ENCODE measurements at places on chromosomes 2 and 18. TPM values are rescaled to one million over a fixed set of nuclear protein-coding genes. Genes with fewer than 3 reads are reported as not detected.

WDR75 gene
- total RNA-seq, result 67.4 TPM

C1GALT1C1L gene
- total RNA-seq, result 0.31 TPM

CHAC2 gene
- total RNA-seq, result 1.5 TPM

FOXI3 gene
- not detected for total RNA-seq

ANKRD53 gene
- 1.3 TPM for total RNA-seq

UGT1A7 gene
- total RNA-seq, result not detected

PROM2 gene
- 0.88 TPM for total RNA-seq

HOXD10 gene
- not detected for total RNA-seq

L3MBTL4 gene
- total RNA-seq, result 0.18 TPM

GRCh38 chr2:230754200-230754599 lies 41.6 kb downstream of the CAB39 start:
- DNase-seq, result no peak

- DNase-seq, result no peak
These were observed 163.8 kb downstream of the RHBDD1 start for GRCh38 chr2:226999661-227000060.

DNA sequence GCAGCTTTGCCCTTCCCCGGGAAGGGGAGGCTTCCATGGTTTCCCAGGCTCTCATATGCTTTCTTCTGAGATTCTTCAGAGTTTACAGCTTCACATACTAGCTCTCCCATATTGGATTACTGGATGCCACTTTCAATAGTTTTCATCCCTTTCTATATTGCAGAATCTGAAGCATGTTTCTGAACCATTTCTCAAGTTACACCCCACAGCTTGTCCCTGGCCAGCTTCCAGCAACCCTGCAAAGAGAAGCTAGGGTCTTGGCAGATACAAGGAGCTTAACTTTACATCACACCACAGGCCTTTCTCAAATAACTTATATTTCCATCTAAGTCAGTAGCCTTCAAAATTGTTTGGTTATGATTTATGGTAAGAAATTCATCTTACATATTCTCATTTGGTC lies 39.6 kb downstream of the LHCGR start:
- no peak for DNase-seq

DNA sequence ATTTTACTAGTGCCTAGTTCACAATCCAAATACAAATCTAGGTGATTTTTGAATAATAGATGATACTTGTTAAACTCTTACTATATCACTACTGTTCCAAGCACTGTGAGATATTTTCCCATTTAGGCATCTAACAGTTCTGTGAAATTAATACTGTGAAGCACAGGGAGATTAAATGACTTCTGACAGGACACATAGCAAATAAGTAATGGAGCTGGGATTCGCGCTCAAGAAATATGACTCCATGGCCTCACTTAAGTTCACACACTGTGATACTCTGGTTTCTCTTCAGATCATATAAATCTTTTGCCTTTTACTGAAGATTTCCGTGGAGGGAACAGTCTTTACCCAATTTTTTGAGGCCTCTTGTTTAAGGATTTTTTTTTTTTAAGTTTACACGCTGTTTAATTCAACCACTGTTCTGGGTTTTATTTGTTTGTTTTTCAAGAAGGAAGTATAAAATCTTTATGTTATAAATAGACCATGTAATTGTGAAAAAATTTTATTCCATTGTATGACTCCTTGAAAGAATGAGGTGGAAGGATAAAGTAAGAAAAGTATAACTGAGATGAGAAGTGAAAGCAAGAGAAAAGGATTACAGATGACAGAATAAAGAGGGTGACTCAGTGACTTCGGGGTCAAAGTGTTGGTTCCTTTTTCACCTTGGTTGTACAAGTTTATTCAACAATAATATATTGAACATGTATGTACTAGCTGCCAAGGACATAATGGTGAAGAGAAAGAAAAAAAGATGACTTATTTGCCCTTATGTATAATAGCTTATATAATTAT lies 30.2 kb downstream of the RBM45 start:
- no peak for DNase-seq

DNA sequence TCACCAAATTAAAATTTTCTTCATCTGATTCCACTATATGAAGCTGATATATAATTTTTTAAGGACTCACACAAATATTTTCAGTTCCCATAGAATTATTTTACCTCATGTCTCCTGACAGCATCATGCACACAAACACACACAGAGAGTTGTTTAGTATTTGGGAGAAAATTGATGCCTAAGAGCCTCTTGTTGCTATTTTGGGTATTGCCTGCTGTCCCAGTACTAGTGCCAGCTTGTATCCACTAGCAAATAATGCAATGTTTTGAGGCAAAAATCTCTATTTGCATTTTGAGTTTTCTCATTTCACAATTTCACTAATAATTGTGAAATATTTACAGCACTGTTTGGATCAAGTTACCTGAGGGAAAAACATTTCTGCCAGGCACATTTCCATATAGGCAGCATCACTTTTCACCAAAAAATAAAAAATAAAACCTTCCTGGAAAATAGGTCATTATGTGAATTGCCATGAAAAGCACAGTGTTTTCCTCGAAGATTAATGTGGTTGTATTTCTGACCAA lies 328.2 kb downstream of the KCNJ3 start:
- DNase-seq, result no peak

DNA sequence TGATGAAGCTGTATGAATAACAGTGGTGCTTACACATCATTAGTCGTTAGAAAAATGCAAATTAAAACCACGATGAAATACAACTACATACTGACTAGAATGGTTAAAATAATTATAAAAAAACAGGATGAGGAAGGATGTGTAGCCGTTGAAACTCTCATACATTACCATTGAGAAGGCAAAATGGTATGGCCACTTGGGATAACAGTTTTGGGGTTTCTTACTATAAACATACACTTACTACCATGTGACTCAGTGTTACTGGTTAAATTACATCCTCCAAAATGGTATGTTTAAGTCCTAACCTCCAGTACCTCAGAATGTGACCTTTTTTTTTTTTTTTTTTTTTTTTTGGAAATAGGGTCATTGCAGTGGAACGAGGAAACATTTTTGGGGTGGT lies 58.4 kb downstream of the UBE2E3 start:
- no peak for DNase-seq

DNA sequence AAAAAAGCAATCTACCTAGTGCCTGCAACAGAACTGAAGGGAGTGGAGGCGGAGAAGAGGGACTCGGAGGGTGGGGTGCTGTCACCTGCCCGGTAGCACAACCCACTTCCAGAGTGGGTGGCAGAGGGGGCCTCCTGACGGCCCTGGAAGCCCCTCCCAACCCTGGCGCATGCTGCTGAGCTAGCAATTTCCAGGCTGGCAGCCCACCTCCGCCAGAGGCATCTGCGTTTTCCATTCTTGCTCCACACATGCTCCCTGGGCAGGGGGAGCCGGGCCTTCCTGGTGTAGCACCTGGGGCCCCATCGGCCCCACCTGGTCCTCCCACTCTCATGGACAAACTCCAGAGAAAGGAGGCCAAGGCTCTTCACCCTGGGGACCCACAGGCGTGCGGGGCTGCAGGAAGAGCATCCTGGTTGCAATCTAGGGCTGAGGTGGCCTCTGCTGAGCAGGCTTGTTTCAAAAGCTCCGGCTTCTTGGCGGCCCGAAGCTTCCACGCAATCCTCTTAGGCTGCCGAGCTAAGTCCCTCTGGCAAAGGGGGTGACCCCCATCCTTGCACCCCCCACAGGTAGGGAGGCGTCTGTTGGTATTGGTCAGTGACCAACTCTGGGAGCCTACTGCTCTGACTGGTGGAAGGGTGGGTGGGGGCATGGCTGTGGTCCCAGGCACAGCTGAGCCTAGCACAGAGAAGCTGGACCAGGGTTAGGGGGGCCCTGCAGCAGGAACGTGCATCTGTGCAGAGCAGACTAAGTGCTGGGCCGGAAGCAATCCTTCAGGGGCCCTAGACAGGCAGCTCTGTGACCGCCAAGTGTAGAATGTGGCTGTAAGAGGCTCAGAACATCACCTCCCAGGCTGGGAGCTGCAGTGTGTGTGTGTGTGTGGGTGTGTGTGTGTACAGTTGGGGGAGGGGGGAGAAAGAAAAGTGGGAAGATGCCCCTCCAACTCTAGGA lies 2.6 kb downstream of the HS6ST1 start:
- DNase-seq, result peak; percentile 2

- DNase-seq, result no peak
These were observed 3.1 kb downstream of the DSC3 start for GRCh38 chr18:31039426-31039825.

DNA sequence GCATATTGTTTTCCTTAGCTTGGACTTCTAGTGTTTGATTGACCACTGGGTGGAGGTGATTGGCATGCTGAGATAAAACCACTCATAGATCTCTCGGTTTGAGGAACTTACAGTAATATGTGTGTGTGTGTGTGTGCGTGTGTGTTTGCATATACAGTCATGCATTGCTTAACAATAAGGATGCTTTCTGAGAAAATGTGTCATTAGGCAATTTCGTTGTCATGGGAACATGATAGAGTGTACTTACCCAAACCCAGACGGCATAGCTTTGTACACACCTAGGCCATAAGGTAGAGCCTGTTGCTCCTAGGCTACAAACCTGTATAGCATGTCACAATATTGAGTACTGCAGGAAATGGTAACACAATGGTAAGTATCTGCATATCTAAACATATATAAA lies 167.3 kb downstream of the NYAP2 start:
- DNase-seq, result no peak

DNA sequence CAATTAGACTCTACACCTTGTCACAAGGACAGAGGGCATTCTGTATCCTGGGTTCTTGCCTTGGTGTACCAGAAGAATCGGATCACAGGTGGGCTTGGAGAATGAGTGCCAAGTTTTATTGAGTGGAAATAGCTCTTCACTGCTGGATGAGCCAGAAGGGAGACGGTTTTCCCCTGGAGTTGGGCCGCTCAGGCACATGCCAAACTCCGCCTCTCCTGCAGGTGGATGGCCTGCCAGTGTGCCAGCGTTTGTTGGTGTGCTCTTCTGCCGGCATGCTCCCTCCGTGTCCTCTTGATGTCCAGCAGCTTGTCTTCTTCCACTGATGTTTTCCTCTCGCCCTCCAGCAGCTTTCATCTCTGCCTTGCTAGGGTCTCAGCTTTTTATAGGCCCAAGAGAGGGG lies 115.5 kb upstream of the RAB27B start:
- DNase-seq, result no peak

DNA sequence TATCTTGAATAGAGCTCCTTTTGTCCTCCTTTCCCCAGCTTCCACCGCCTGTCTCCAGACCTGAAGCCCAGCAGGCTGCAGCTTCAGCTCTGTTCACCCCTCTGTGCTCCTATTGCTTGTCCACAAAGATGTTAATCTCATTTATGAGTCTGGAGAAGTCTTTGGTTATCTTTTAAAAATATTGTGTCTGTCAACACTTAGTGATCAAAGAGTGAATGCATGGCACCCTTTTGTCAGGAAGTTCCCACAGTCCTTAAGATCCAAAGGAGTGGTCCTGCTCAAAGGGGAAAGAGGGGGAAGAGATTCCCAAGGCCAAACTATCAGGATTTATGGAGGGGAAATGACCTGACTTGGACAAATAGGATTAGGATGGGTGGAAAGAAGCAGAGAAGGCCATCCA lies 118.9 kb downstream of the ACAA2 start:
- no peak for DNase-seq

- DNase-seq, result no peak
These were observed 221.1 kb downstream of the RDH14 start for GRCh38 chr2:18339326-18339725.

GRCh38 chr2:65541773-65542172 lies 109.4 kb upstream of the SPRED2 start:
- no peak for DNase-seq

GRCh38 chr18:1370552-1370951 lies 465.9 kb downstream of the ADCYAP1 start:
- no peak for DNase-seq

GRCh38 chr2:241136191-241136590 lies 13.1 kb downstream of the PASK start:
- DNase-seq, result no peak

DNA sequence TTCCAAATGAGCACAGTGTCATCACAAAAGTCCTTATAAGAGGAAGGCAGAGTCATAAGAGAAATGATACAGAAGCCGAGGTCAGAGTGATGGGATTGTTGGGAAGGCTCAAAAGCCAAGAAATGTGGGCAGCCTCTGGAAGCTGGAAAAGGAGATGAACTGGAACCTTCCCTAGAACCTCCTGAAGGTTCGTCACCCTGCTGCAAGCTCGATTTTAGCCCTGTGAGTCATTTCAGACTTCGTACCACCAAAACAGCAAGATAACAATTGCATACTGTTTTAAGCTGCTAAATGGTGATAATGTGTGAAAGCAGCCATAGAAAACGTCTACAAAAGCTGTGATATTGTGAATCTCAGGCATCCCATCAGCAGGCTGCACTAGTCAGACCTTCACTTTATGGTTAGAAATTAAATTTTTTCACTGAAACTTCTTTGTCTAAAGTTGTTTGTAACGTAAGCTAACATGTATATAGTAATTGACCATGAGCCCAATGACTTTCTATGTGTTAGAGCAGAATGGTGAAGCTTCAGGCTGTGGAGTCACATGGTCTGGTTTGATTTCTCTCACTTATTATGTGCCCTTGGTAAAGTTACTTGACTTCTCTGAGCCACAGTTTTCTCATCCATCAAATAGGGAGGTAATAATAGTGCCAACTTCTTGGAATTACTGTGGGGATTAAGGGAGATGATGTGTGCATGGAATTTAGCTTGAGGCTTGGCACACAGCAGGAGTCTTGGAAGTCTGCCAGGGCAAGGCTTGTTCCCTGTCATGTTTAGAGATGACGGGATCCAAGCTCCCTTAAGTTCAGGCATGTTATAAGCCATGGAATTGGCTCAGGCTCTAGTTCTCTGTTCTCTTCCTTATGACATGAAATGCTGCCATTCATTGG lies 132.0 kb upstream of the CCDC195 start:
- DNase-seq, result no peak

- no peak for DNase-seq
These were observed 428 bp upstream of the MAP3K20 start for GRCh38 chr2:173075056-173075780.

DNA sequence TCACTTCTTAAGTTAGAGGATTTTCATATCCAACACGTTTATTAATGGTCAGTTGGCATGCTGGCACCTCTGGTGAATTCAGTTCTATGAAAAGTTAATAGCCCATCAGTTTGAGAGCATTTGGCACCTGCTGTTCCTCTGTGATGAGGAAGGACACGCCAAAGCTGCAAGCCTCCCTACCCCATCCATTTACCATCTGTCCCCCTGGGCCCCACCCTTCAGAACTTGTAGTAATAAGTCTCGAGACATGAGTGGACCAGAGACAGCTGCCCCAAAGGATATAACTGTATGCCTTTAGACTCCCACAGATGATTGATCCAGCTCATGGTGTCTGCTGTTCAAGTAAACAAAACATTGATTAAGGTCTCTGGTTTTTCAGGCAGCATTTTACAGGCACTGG lies 6.3 kb downstream of the OST4 start:
- no peak for DNase-seq
